ENCODE measurements at places on chromosomes 1 and 21. TPM values are rescaled to one million over a fixed set of nuclear protein-coding genes. Genes with fewer than 3 reads are reported as not detected.

SLAMF9 gene
- total RNA-seq = not detected

TRAF5 gene
- total RNA-seq = 72.4 TPM

ANKRD35 gene
- not detected for total RNA-seq

DNA sequence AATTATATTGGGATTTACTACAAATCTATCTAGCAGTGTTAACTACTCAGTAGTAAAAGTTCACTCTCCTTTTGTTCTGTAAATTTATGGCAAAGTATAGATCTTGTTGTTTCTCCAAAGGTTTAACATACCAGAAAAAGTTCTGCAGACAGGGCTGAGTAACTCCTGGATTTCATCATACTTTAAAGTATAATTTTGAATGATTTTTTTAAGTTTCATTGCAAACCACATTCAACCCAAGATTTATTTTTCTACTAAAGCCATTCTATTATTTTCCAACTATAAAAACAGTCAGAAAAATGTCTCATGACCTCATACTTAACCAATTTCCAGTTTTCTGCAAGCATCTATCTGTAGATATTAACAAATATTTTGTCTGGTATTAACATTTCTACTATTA, 585.8 kb upstream of the ZRANB2 start:
- H3K27me3 ChIP-seq = no peaks in the 10 kb centered on the region
- no peaks in the 10 kb centered on the region for H3K36me3 ChIP-seq
- H3K4me3 ChIP-seq = no peak overlapping the region
- DNase-seq = no peak
- H3K4me1 ChIP-seq = no peaks in the 10 kb centered on the region

GRCh38 chr1:118934706-118935105, 53.4 kb downstream of the TBX15 start:
- no peak overlapping the region for H3K27ac ChIP-seq
- DNase-seq = no peak
- H3K36me3 ChIP-seq = no peaks in the 10 kb centered on the region
- no peaks in the 10 kb centered on the region for H3K27me3 ChIP-seq
- H3K4me3 ChIP-seq = no peak overlapping the region

Data from naive thymus-derived CD8-positive, alpha-beta T cell (primary cell).